ENCODE measurements at places on chromosomes 11 and 22.

GRCh38 chr11:119352857-119353260 is 6.4 kb upstream of the MFRP start:
- no peak for DNase-seq

DNA sequence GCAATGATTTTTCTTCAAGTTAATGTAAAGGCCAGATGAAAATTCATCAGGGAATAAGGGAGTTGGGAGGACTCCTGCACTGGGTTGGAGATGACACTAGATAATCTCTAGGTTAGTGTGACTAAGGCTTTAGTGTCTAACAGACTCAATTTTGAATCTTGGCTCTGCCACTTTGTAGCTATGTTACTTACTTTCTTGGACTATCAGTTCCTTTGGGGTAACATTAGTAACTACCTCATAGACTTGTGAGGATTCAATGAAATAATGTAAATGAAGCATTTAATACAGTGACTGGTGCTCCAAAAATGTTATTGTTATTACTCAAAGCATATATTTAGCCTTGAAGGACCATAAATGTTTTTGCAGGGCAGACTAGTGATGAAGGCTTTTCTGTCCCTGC is 9.6 kb upstream of the CCDC89 start:
- no peak for DNase-seq

DNA sequence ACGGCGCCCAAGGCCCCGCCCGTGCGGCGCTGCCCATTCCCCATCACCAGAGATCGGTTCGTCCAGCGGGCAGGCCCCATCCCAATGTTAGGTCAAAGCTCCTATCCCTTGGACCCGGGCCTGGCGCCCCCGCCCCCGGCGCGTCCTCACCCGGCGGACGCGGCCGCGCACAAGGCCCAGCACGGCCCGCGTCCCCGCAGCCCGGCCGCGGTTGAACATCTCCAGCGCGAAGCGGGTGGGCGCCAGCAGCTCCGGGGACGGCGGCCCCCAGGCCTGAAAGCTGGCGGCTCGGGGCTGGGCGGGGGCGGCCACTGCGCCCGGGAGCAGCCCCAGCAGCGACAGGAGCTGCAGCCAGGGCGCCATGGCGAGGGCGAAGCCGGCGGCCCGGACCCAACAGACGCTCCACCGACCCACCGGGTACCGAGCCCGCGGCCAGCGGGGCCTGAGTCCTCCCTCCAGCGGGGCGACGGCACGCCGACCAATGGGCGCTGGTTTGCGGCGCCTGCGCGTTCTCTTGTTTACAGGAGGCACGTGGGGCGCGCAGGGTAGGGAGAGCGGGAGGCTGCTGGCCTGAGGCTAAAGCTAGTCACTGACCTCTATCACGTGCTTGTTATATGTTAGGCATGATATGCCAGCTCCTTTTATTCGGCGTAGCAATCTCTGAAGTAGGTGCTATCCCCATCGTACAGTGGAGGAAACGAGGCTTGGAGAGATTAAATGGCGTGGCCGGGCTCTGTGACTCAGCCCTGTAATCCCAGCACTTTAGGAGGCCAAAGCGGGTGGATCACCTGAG is at the start of gene CTSF:
Gene CTSF (minus strand): TSS at position 483 of the 793 bp plus-strand sequence. CDS start 120 bp downstream, at position 363.
- peak; percentile 69 for DNase-seq

DNA sequence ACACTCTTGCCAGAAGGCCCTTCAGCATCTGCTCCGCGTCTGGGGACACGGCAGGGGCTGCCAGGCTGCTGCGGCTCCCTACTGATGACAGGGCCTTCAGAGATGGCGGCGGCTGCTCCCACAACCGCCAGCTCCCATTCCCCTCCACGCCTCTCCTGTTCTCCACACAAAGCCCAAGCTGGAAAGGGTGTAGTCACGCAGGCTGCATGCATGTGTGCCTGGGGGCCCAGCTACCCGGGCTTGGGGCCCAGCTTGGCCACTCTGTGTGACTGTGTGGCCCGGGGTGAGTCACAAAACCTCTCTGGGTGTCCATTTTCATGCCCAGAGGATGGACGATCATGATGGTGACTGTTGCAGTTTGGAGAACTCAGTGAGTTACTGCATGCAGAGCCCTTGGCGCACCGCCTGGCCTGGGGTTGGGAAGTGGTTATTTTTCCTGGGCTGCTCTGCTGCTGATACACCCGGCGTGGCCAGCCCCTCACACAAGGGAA is 31.7 kb upstream of the PARVB start:
- DNase-seq, result no peak

DNA sequence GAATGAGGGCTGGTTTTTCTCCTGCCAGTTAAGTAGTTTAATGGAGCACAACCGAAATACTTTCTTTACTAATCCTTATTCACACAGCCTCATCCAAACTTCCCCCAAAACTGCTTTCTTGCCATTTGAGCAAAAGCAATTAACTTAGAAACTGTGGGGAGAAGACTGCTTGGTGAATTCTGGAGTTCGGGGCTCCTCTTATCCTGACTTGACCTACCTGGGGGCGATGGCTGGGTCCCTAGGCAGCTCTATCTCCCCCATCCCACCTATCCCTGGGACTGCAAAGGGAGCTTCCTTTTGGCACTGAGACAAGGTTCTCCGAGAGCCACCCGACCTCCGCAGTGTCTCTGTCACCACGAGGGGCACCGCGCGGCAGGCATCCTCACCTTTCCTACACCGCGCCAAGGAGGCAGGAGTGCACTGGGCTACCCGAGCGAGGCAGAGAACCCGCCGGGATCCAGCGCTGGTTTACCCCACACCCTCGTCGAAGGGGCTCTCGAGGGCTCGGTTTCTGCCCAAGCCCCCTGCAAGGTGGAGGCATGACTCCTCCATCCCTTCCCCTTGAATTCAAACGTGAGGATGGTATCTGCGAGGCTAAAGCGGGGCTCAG is 759 bp downstream of the DESI1 start:
- peak; percentile 17 for DNase-seq

GRCh38 chr11:113161711-113162591 is 152.4 kb upstream of the TTC12 start:
- no peak for DNase-seq

- DNase-seq, result no peak
Measured at GRCh38 chr11:110338684-110339083, 42.3 kb upstream of the RDX start.

DNA sequence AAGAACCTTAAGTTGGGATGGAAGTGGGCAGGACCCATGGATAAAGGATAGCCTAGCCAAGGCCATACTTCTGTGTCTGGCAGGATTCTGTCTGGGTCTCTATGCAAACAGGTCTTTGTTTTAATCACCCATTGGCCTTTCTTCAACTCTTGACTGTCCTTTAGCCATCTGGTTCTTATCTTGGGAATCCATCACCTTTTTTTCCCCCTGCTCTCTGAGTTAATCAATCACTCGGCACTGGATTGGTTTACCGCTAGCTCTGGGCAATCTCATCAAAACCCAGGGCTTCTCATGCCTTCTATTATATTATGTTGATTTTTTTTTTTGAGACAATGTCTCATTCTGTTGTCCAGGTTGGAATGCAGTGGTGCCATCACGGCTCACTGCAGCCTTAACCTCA is 1.8 kb upstream of the RNF169 start:
- DNase-seq, result no peak

DNA sequence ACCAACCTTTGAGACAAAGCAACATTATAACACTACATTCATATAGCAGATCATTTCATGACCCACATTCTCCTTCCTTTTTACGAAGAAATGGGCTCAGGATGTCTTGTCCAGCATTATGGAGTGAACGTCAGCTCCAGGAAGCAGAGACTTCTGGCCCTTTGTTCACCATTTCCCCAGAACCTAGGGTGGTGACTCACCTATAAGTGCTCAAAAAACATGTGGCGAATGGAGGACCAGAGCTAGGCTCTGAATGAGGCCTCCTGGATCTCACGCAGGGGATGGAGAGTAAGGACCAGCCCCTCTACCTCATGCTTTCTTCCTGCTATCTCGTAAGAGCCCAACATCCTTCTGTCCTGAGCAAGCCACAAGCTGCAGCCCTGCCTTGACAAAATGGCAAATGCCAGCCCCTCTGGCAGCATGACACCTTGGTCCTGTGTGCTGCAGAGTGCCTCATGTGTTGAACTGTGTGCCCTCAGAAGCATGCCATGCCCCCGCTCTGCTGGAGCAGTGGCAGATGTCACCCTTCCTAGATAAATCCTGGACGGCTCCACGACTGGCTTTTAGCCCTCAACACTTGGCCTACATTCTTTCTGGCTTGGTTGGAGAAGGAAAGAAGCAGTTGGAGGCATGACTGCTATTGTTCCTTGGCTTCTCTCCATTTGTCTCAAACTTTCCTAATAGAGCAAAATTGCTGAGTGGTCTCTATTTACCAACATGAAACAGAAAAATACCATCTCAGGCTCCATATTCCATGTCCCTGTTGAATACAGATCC is 6.5 kb upstream of the ST3GAL4 start:
- no peak for DNase-seq

DNA sequence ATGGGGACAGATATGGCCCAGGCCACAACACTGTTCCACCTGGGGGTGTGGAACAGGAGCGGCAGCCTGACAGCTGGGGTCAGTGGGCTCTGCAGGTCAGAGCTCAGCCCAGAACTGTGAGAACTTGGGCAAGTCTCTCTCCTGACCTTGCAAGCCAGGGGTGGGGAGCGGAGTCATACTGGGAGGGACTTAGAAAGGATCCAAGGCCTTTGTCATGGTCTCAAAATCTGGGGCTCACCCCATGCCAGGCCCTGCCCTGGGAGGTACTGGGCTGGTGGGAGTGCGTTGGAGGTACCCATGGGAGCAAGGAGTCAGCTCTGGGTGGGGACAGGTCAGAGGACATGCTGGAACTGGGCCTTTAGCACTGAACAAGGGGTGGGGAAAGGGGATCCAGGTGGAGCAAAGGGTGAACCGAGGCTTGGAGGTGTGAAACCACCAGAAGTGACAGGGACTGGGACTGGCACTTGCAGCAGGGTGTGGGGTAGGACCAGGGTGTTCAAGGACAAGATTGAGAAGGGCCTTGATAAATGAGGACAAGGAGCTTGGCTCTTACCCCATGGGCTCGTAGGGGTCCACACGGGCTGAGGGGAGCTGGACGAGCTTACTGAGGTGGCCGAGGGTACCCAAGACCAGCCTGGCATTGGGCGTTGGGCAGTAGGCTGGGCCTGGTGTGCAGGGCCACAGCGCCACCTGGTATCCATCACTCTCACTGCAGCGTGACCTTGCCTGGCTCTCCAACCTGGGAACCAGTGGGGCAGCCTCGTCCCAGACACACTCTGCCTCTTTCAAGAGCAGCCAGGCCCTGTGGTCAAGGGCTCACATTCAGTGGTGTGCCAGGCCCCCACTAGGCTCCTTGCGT is 7.4 kb upstream of the PMM1 start:
- DNase-seq, result peak; percentile 27

DNA sequence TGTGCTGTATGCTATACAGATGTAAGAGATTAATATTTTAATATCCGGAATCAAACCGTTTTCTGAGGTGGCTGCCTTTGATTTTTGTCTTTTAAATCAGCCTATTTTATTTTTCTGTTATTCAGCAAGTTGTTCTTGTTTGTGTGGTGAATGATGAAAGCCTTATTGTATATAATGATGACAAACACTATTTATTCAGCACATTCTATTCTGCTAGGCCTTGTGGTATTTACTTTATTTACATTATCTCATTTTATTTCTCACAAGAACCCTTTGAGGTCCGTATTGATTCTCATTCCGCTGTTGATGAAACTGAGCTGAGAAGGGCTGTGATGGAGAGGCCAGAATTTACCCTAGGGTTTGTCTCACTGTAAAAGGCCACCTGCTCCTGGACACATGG is 40.5 kb downstream of the KREMEN1 start:
- no peak for DNase-seq

GRCh38 chr11:19931141-19931770 is 218.6 kb downstream of the NAV2 start:
- DNase-seq, result no peak

- DNase-seq, result peak; percentile 51
Measured at GRCh38 chr22:17980638-17981051, 43.7 kb downstream of the MICAL3 start.

- DNase-seq, result no peak
Measured at GRCh38 chr11:69702769-69703452, 911 bp downstream of the FGF19 start.

GRCh38 chr11:69447786-69448185 is 33.7 kb upstream of the LINC01488 start:
- DNase-seq, result no peak

DNA sequence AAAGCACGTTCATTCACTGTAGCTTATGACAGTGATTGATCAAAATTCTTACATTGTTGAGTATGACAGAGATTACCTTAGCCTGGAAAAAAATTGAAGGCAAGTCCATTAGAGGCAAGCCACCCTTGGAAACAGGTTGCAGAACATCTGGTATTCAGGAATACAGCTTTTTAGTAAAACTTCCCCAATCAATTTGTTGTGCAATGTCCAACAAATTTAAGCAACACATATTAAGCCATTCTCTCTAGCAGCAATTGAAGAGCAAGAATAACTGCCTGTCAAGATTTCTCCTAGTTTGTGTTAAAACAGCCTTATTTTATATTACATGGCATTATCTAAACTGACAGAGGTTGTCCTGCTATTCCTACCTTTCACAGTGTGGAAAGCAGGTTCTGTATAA is 37.0 kb downstream of the BCL2L13 start:
- DNase-seq, result no peak

DNA sequence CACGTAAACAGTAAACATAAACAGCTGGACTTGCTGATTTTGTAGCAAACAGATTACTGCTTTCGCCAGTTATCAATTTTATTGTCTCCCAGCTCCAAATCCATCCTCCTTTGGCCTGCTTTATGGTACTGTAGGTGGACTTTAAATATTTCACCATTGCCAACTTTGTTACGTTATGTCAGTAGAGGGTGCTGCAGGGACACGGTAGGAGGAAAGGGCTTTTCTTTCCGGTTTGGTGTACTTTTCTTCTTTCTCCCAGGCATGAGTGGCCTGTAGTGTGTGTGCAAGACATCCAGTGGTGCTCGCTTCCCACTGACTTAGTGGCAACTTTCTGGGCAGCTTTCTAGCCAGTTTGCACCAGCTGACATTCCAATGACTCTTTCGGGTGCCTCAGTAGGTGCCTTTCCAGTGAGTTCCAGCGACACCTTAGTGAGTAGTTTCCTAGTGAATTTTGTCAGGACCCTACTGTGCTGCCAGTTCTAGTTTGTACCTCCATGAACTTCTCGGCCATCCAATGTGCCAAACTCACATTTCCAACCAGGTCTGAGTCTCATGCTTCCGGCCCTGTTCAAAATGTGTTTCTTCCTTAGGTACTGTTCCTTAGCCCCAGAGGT is 267.6 kb upstream of the TENM4 start:
- DNase-seq, result no peak

- no peak for DNase-seq
Measured at GRCh38 chr11:99241066-99241465, 220.3 kb downstream of the CNTN5 start.

All from CD4-positive, alpha-beta T cell treated with Interleukin-2 at 100 ng/mL for 4 hours (primary cell).